ENCODE measurements at places on chromosomes 1 and 21.

DNA sequence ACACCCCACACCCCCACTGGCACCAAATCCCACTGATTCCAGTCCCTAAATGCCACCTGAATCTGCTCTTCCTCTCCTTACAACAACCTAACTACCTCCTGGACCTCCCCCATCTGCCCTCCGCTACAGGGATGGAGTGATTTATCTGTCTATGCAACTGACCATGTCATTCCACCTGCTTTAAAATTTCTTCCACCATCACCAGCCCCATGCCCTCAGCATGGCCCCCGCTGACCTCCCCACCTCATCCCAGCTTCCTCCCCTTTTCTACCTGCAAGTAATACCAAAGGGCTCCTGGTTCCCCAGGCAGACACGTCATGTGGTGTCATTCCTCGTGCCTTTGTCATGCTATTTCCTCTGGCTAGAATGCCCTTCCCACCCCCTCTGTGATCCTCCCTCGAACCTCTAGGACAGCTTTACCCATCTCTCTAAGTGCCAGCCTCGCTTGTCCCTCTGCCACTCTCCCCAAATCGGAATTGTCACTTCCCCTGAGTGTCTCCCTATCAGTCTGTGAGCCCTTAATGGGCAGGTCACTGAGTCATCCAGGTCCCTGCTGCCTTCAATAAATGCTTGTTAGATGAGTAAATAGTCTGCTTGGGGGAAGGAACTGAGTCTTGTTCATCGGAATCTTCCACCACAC is 3.7 kb downstream of the GJB4 start:
- DNase-seq: peak; percentile 19

DNA sequence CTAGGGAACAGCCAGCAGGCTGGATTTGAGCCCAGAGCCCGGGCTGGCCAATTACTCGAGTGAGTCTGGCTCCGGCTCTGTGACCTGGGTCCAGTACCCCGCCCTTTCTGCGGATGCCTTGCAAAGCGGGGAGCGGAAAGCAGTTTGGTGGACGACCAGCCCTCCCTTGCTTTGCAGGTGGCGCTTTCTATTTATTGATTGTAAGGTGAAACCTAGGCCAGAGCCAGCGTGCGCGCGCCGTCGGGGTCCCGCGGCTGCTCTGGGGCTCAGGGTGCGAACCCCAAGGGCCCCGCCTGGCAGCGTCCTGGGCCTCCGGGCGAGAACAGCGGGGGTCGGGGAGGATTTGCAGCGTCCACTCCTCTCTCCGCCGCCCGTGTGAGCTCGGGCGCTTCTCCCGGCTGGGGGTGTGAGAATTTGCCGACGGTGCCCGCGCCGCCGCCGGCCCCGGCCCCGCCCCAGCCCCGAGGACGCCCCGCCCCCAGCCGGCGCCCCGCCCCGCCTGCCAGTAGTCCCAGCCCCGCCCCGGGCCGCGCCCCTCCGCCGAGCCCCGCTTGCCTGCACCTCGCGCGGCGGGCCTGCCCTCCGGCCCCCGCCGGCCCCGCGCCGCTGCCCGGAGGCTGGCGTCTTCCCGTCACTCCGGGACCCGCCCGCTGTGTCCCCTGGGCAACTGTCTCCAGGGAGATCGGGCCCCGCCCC is 37.6 kb downstream of the PIK3CD start:
- DNase-seq: peak; percentile 67

DNA sequence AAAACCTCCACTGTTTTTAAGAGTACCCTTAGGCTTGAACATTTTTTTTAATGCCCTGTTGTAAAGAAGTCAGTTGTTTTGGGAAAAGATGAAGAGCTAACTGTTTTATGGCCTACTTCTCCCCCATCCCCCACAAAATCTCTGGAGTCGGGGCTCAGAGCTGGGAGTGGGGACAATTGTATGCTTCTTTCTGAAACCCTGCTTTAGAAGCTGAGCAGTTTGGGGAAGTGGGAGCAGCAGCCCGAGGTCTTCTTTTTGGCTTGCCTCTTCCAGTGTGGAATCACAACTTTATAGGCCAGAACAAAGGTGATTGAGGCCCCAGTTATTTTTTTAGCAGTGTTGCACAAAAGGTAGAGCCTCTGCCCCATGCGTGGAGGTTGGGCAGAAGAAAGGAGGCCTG is 25.2 kb downstream of the PPP2R5A start:
- DNase-seq: no peak

- DNase-seq: peak; percentile 78
These were observed 52.3 kb downstream of the BCAR3 start for GRCh38 chr1:93629101-93630059.

- DNase-seq: no peak
These were observed 298.1 kb upstream of the POU3F1 start for GRCh38 chr1:38344716-38345115.

DNA sequence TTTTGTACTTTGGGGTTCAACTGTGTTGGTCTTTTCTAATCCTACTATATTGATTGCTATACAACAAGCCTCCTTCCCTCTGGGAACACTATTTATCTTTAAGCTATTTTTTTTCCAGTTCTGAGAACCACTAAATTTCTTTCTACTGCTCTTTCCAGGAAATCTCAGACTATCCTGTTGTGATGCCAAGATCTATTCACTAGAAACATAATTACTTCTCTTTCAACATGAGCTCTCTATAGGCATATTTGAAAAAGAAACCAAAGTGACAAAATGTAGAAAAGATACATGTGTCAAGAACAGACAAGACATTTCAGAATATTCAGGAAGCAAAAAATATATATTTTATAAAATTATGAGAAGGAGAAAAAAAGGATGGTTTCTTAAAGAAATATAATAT is 82.9 kb downstream of the SLC44A5 start:
- DNase-seq: no peak

DNA sequence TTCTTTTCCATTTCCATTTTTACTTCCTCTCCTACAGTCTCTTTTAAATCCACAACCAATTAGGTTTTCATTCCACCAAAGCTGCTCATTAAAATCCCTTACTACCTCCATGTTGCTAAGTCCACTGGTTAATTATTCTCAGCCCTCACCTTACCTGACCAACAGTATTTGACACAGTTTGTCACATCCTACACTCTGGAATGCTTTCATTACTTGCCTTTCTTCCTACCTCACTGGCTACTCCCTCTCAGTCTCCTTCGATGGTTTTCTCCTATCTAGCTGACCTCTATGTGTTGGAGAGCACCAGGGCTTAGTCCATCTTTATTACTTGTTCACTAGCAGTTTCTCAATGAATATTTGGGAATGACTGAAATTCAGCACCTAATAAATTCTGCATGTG is 78.6 kb downstream of the NME7 start:
- no peak for DNase-seq

- DNase-seq: peak; percentile 26
These were observed 4.5 kb downstream of the EPHA2 start for GRCh38 chr1:16151196-16151994.

- peak; percentile 55 for DNase-seq
These were observed 8.3 kb downstream of the TGFBR3 start for GRCh38 chr1:91877574-91878208.

GRCh38 chr1:66331658-66332547 is 202.1 kb upstream of the SGIP1 start:
- DNase-seq: peak; percentile 84

DNA sequence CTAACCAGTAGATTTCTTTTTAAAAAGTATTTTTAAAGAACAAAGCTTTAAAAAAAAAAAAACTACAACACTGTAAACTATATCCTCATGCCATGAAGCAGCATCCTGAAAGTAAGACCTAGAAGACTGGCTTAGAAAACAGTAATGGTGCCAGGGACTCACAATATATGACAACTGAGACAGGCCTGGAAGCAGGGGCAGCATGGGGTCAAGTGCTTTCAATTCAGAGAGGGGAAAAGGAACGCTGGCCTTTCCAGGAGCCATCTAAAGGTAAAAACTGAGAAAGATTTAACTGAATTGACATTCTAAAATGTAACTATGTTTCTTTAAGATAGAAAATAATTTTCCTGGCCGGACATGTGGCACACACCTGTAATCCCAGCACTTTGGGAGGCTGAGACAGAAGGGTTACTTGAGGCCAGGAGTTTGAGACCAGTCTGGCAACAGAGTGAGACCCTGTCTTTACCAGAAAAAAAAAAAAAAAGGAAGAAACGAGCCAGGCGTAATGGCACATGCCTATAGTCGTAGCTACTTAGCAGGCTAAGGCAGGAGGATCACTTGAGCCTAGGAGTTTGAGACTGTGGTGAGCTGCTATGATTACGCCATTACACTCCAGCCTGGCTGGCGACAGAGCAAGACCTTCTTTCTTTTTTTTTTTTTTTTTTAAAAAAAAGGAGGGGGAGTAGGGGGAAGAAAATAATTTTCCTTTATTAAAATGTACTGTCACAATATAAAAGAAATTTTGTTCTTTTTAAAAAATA is 54.1 kb downstream of the SLC35D1 start:
- DNase-seq: peak; percentile 6

All from fibroblast of upper back skin (primary cell).